ENCODE measurements at places on chromosomes 1 and 21.

DNA sequence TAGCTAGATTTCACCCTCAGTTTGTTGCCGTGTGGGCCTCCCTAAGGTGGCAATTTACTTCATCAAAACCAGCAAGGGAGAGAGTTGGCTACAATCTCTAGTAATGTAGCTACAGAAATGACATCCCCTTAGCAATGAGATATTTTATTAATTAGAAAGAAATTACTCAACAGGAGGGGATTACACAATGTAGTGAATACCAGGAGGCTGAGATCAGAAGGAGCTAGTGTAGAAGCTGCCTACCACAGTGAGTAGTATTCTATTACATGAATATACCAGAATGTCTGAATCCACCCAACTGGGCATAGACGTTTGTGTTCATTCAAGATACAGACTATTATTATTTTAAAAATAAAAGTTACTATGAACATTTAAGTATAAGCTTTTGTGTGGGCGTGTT, 868.2 kb upstream of the CXADR start:
- no peak for DNase-seq

DNA sequence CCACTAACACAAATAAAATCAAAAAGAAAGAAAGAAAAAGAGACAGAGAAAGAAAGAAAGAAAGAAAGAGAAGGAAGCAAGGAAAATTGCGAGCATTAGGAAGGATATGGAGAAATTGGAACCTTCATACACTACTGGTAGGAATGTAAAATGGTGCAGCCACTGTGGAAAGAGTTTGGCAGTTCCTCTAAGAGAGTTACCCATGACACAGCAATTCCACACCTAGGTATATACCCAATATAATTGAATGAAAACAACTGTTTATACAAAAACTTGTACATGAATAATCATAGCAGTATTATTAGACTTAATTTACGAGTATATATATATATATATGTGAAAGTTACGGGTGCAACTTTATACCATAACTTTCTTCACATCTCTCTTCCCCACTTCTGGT, 4.1 kb upstream of the LYPD8 start:
- no peak for DNase-seq

DNA sequence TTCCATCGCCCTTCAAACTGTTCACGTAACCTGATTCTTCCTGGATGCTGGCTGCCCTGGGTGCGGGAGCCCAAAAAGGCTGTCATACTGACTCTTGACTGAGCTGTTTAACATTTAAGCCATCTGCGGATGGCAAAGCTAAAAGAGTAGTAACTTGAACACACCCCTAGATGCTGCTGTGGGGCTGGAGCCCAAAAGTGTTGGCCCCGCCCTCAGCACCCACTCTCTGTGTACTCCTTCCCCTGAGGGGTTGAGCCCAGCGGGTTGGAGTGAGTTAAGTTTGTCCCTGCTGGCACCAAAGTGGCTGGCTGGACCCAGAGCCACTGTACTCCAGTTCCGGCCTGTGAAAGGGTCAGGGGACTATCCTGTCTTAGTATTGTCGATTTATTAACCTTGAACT, 640.6 kb downstream of the PTPRU start:
- no peak for DNase-seq

- no peak for DNase-seq
These were observed 649.6 kb upstream of the PTBP2 start for GRCh38 chr1:96072021-96072420.

GRCh38 chr1:153827168-153827964, 52.2 kb downstream of the SLC27A3 start:
- no peak for DNase-seq

- DNase-seq = no peak
These were observed 13.1 kb upstream of the PSMG1 start for GRCh38 chr21:39196310-39196709.

GRCh38 chr1:177044390-177044789, 120.1 kb downstream of the ASTN1 start:
- DNase-seq = no peak

GRCh38 chr1:7528386-7529198, 242.5 kb upstream of the VAMP3 start:
- no peak for DNase-seq

DNA sequence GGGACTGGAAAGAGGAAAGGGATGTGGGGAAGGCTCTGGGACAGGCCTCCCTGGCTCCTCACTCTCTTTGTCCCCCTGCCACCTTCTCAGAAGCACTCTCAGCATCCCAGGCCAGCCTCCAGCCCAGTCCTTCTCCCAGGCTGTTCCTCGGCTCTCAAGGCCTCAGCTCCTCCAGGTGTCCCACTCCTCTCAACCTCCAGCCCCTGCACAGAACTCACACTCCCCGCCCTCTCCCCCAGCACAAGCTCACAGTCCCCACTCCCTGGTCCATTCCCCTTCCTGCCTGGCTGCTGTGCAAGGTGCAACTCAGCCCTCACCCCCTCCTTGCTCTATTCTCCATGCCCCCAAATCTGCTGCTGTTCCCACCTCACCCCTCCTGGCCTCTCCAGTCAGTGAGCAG, 185.0 kb downstream of the HIVEP3 start:
- DNase-seq = no peak

DNA sequence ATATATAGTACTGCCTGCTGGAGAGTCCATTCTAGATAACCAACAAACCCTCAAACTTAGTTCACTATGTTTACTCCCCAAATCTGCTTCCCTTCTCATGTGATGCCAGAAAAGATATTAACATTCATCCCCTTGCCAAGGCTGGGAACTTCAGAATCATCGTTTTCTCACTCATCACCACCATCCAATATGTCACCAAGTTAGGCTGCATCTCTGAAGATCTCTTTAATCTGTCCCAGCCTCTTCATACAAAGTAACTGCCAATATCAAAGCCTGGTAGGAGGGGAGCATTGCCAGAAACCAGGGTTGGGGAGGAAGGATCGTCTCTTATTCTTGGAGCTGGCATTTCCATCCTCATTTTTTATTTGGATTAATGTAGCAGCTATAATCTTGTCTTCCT, 71.6 kb downstream of the XCL2 start:
- DNase-seq = no peak

DNA sequence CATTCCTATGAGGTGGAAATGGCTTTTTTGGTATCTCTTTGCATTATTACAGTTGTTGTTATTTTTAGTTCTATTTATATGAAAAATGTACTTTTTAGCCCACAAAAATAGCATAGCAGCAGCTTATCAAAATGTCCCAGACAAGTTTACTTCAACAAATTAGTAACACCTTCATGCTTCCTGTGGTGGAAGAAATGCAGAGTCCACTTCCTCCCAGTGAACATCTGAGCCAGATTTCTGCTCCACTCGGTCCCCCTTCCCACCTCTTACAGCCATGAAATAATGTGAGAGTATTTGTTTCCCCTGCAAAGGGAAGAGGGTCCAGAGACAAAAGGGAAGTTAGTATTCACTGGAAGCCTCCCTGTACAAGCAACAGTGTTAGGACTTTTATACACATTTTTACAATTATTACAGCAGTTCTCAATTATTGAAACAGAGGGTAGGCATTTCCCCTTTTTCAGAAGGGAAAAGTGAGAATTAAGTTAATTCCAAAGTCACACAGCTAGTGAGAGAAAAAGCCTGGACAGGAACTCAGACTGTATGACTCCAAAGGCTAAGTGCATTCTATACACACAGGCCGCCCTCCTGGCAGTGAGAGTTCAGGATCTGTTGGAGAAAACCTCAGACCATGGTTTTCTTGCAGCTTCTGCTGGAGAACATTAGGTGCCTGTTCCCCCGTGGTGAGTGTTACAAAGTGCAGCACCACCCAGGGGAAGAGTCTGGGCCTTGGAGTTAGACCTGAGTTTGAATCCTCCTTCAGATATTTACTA, 126.5 kb downstream of the PBX1 start:
- no peak for DNase-seq

DNA sequence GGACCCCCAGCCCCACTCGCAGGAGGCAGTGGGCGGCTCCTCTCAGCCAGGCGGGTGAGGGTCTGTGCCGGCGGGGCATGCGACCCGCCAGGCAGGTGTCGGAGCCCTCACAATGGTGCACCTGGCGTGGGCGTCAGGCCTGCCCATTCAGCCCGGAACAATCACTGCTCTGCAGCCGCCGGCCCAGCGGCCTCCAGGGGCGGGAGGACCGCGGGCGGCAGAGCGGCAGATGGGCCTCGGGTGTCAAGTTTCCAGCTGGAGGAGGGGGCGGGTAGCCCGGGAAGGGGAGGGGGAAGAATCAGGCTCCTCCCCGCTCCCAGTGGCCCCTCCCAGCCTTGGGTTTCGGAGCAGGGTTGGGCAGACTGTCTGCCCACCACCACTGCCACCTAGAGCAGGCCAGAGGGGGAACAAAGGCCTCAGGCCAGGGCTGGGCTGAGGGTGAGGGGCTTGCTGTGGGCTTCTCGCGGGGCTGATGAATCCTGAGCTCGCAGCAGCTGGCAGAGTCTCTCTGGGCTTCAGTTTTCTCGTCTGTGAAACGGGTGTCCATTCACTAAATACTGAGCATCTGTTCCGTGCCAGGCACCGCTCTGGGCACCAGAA, 39.5 kb upstream of the CASZ1 start:
- peak; percentile 18 for DNase-seq

- DNase-seq = no peak
These were observed 217.5 kb downstream of the MATN1 start for GRCh38 chr1:30505853-30506252.

DNA sequence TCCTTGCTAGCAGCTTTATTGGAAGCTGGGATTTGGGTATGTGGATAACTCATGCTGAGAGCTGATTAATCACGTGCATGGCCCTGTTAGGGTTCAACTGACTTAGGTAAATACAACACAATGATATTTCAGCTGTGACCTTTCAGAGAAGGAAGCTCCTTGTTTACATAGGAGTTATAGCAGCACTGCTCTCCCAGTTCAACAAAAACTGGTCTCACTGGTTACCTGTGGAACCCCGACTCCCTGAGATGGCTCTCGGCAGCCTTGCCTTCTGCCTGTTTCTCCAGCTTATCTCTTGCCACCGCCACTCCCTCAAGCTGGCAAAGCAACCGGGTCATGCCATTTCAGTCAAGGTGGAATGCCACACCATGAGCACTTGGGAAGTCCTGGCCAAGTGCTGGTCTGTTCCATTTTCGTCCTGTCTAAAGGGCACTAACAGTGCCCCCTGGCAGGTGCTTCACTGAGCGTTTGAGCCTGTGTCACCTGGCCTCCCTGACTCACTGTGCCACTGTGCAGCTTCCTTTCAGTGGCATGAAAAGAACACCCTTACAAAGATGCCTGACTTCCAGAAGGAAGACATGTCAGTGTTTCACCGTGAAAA, 31.6 kb downstream of the DOP1B start:
- no peak for DNase-seq

GRCh38 chr1:41249319-41249718, 7.2 kb upstream of the SCMH1 start:
- no peak for DNase-seq

- peak; percentile 65 for DNase-seq
These were observed 2.3 kb downstream of the FGR start for GRCh38 chr1:27632387-27633297.

DNA sequence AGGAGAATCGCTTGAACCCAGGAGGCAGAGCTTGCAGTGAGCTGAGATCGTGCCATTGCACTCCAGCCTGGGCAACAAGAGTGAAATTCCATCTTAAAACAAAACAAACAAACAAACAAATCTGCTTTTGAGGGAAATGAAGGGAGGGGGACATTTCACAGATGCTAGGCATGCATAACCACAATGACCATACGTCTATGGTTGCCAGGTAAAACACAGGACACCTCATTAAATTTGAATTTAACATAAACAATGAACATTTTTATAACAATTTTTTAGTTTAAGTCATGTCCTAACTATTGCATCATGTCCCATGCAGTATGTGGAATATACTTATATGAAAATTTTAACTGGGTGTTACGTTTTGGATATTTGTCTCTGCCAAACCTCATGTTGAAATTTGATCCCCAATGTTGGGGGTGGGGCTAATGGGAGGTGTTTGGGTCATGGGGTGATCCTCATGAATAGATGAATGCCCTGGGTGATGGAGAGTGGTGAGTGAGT, 31.0 kb upstream of the ZBTB18 start:
- no peak for DNase-seq

- DNase-seq = no peak
These were observed 807.7 kb downstream of the USP25 start for GRCh38 chr21:16537501-16537900.

DNA sequence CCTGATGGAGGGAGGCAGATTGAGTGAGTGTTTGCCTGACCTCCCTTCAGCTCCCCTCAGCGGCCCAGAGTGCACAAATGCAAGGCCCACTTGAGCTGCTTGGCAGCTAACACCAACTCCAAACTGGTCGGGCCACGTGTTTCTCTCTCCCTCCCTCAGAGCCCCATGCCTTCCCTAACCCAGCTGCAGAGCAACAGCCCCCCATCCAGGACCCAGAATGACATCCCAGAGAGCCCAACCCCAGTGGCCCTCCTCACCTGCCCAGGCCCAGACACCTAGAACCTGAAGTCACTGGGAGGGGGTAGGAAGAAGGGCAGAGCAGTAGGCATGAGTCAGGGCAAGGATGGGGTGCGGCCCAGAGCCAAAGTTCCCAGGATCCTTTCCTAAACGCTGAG, 789 bp upstream of the S100A14 start:
- no peak for DNase-seq

- DNase-seq = no peak
These were observed 59.7 kb downstream of the MIER1 start for GRCh38 chr1:66984491-66984890.

DNA sequence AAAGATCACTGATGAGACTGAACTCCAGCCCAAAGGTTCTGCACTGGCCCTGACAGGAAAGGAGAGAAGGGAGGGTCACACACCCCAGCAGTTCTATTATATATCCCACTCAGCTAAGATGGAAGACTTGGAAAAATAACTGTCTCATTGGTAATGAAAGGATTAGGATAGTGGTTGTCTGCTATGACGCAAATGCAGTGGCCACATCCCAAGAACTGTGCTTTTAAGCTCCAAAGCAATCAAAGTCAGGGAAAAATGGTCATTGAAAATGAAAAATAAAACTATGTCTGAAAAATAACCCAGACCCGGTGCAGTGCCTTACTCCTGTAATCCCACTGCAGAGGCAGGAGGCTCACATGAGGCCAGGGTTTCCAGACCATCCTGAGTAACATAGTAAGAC, 31.0 kb downstream of the PSMG1 start:
- no peak for DNase-seq

DNA sequence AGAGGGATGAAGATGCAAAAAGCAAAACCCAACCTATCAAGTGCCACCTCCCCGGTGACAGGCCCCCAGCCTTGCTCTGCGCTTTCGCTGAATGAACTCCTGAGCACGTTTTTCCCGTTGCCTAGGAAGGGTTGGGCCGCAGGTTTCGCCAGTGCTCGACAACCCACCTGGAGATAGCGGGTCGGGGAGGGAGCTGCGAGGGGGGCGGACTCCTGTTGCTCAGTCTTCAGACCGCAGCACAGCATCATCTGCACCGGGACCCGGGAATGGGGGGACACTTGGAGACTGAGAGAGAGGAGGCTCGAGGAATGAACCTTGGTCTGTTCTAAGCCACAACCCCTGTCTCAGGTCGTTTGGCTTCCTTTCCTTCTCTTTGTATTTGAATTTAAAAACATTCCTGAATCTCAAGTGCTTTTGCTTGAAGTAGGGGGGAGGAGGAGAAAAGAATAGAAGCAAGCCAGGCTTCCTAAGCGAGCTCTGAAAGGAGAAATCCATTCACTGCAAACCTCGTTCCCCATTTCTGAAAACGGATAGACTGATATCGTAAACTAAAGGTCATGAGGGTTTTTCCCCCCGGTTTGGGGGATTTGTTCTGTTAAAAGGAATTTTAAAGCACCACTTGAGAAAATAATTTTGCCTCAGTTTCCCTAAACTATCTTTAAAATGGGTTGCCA, 1.2 kb downstream of the AK5 start:
- DNase-seq = peak; percentile 33

Measured in activated naive CD4-positive, alpha-beta T cell treated with anti-CD3 and anti-CD28 coated beads for 36 hours (primary cell).